ENCODE measurements at places on chromosomes 13 and 19.

DNA sequence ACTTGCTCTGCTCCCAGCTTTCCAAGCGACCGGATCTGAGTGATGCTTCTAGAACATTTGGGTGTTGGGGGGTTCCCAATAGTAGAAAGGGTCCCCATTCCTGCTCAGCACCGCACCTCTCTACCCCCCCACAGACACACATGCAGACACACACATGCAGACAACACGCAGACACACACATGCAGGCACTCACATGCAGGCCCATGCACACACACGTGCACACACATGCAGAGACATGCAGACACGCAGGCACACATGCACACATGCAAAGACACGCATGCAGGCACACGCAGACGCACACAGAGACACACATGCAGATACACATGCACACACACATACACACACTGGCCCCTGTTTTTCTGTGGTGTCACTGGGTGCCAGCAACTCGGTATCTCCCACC is 23.8 kb downstream of the ONECUT3 start:
- DNase-seq = no peak

DNA sequence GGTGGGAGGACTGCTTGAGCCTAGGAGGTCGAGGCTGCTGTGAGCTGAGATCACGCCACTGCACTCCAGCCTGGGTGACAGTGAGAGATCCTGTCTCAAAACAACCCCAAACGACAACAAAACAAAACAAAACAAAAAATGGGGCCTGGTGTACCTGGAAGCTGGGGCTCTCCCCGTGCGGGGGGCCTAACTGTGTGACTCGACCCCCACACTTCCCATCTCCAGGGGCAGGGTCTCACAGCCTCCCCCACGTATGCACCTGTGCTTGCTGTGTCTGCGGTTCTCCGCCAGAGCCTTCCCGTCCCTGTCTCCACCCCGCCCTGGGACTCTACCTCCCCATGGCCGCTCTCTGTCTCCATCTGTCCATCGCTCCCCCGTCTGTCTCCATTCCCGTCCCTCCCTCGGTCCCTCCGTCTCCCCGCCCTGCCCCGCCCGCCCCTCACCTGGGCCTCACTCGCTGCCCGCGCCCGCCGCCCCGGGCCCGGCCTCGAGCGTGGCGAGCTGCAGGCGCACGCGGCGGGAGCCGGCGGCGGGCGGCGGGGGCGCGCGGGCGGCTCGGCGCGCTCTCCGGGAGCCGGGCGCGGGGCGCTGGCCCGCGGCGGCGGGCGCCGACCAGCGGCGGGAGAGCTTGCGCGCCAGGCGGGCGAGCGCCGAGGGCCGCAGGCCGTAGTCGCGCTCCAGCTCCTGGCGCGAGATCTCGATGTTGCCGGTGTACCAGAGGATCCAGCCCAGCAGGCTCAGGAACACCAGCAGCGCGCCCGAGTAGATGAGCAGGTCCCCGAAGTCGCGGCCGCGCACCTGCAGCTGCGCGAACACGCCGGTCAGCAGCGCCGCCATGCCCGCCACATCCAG is 587 bp downstream of the TMEM238 start:
- DNase-seq = no peak

DNA sequence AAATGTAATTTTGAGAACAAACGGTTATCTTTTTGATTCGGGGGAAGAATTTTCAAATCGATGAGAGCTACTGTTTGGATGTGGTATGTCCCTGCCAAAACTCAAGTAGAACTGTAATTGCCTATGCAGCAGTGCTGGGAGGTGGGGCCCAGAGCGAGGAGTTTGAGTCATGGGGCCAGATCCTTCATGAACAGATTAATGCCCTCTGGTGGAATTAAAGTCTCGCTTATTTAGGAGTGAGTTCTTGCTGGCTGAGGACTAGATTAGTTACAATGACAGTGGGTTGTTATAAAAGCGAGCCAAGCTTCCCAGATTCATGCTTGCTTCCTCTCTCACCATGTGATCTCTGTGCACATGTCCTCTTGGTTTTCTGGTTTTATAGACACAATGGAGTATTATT is 11.8 kb upstream of the PRR20A start:
- DNase-seq = no peak

GRCh38 chr19:41616792-41617621 is 9.9 kb downstream of the CEACAM4 start:
- DNase-seq = peak; percentile 12

- DNase-seq = no peak
Measured at GRCh38 chr13:69980799-69981198, 126.8 kb upstream of the ATXN8OS start.

DNA sequence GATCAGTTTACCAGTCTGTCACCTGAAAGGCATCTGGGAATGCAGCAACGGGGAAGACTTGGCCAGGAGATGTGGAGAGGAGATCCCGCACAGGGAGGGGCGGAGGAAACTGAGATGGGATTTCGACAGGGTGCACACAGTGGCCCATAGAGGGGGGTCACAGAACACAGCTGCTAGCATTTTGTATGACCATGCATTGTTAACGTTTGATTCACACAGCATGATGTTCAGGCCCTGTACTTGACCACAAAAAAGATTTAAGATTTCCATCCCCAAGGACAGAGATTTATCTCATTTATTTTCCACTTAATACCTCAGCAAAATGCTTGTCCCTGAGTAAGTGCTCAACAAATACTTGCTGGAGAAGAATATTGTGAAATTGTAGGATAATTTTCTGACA is 63.2 kb downstream of the RAB20 start:
- DNase-seq = no peak

- DNase-seq = no peak
Measured at GRCh38 chr13:26509491-26509890, 48.0 kb upstream of the WASF3 start.

GRCh38 chr19:7856109-7856591 is 18.0 kb downstream of the PRR36 start:
- no peak for DNase-seq

- no peak for DNase-seq
Measured at GRCh38 chr19:34589730-34590129, 87.2 kb downstream of the SCGB2B2 start.

- DNase-seq = peak; percentile 41
Measured at GRCh38 chr19:10388957-10389356, 8.6 kb upstream of the TYK2 start.

- DNase-seq = no peak
Measured at GRCh38 chr13:30418717-30419459, 3.4 kb upstream of the UBE2L5 start.

DNA sequence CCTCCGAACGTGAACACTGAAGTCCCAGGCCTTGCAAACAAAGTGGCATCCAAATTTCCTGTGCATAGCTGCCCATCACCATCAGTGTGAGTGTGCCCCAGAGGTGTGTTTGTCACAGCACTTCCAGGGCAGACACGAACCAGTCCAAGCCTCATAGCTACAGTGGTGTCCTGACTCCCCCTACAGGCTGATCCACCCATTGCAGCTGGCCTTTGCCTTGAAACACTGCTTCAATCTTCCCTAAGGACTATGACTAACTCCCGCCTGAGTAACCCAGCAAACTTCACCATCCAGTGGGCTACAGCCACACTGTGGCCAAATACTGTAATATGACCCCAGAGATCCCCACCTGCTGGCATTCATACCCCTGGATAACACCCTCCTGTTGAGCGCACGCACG is 3.9 kb downstream of the ZNF266 start:
- DNase-seq = no peak

GRCh38 chr19:20051841-20052768 is 12.8 kb upstream of the ZNF682 start:
- DNase-seq = no peak
